ENCODE measurements at places on chromosomes 7 and 10.

- DNase-seq: no peak
Observed at GRCh38 chr7:158101821-158102450, 485.7 kb downstream of the PTPRN2 start.

GRCh38 chr10:118017850-118018249 lies 28.9 kb downstream of the RAB11FIP2 start:
- DNase-seq: no peak

GRCh38 chr10:13815756-13816155 lies 229.0 kb downstream of the PRPF18 start:
- DNase-seq: no peak

- DNase-seq: no peak
Observed at GRCh38 chr10:69632516-69633199, 2.6 kb downstream of the FAM241B start.

- DNase-seq: no peak
Observed at GRCh38 chr7:48074204-48074654, 14.8 kb upstream of the UPP1 start.

DNA sequence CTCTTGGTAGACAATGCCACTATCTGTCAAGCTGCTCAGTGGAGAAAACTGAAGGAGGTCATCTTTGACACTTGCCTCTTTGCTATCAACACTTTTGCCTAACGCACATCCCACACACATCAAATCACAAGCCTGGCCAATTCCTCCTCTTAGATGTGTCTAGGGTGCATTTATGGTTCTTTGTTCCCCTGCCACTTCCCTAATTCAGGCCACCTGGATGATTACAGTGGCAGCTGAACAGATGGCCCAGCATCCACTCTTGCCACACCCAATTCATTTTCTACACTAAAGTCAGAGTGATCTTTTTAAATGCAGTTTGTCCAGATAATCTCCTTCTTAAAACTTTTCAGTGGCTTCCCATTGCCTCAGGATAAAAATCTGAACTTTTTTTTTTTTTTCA lies 58.6 kb downstream of the LAMB4 start:
- no peak for DNase-seq

DNA sequence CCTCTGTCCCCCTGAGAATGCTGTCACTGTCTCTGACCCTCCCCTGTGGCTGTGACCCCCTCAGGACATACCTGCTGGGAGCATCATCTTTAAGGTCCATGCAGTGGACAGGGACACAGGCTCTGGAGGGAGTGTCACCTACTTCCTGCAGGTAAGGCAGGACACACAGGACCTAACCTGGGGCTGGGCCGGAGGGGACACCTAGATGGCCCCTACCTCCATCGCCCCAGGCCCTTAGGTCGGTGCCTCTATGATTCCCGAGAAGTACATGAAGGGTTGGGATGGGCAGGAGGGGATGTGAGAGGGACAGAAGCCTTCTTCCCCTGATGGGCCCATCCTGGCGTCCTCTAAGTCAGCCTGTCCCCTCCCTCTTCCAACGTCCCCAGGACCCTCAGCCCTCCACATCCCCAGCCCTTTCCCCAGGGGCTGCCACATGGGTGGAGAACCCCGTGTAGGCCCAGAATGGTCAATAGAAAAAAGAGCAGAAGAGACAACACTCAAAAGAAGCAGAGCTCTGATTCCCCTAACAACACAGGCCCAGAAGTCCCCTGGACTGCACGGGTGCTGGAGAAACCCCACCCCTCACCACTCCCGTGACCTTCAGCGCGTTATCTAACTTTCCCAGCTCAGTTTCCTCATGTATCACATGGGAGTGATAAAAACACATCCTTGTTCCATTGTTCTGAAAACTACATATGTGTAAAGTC lies 6.4 kb downstream of the CDHR1 start:
- no peak for DNase-seq

GRCh38 chr7:114606100-114606499 lies 191.5 kb downstream of the FOXP2 start:
- no peak for DNase-seq

- DNase-seq: no peak
Observed at GRCh38 chr7:153447011-153447410, 605.2 kb upstream of the DPP6 start.

DNA sequence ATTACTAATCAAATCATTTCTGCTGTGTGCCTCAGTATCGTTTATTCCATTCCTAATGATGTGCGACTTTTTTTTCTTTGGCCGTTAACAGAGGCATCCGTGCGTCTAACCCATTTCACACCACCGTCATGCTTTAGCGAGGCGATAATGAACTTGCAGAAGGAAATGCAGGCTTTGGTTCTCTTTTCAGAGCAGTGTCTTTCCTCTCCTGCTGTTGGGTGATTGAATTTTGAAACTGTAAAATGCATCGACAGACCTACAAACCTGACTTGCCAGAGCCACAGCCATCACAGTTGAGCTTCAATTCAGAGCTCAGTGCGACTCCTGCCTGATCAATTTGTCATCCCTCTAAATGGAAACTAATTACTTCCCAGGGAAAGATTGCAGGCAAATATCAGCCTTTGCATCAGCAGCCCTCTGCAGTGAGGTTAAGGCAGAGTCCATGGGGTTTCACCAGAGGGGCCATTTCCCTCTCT lies 486.0 kb upstream of the GALNT17 start:
- no peak for DNase-seq

DNA sequence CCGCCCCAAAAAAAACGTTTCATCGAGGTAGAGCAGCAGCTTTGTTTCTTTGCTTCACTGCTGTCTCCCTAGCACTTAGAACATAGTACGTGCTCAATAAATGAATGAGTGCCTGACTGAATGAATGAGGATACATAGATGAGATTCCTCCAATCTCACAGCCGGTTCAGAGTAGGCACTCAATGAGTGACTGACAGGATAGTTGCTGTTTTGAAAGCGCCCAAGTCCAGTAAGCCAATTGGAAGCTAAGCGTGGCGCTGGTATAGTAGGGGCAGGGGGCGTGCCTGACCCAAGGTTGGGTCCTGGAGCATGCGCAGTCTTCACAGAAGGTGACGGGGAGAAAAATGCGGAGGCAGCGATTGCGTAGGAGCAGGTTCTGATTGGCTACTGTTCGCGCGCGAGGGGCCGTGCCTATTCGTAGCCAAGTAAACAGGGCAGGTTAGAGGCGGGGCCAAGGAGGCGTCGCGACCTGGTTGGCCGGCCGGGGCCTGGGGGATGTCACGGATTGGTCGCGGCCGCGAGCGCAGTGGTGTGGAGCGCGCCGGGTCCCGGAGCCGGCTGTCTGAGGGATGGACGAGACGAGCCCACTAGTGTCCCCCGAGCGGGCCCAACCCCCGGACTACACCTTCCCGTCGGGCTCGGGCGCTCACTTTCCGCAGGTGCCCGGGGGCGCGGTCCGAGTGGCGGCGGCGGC lies at the start of gene PI4K2A:
TSS of gene PI4K2A (plus strand) at position 498 of the 694 bp plus-strand sequence. CDS start at position 570, 72 bp downstream.
- DNase-seq: peak; percentile 100

- DNase-seq: no peak
Observed at GRCh38 chr7:78080241-78080640, 281.7 kb downstream of the PHTF2 start.

DNA sequence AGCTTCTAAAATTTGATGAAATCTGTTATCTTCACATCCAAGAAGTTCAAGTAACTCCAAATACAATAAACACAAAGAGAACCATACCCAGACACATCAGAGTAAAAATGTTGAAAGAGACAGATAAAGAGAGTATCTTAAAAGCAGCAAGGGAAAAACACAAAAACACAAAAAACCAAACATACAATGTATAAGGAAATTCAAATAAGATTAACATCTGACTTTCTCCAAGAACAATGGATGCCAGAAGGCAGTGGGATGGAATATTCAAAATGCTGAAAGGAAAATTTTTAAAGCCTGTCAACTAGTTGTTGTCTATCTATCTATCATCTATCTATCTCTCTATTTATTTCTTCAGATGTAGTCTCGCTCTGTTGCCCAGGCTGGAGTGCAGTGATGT lies 72.4 kb upstream of the MKLN1 start:
- no peak for DNase-seq

GRCh38 chr10:10432296-10433035 lies 585.2 kb upstream of the CELF2 start:
- DNase-seq: no peak

GRCh38 chr7:88523645-88524044 lies 217.0 kb upstream of the STEAP4 start:
- no peak for DNase-seq

GRCh38 chr7:77699056-77699455 lies 2.8 kb downstream of the RSBN1L start:
- DNase-seq: no peak

GRCh38 chr10:17454161-17455014 lies at the start of gene ST8SIA6:
Gene ST8SIA6 (minus strand): TSS chr10:17454595. CDS start chr10:17454255, 340 bp downstream.
- peak; percentile 66 for DNase-seq

DNA sequence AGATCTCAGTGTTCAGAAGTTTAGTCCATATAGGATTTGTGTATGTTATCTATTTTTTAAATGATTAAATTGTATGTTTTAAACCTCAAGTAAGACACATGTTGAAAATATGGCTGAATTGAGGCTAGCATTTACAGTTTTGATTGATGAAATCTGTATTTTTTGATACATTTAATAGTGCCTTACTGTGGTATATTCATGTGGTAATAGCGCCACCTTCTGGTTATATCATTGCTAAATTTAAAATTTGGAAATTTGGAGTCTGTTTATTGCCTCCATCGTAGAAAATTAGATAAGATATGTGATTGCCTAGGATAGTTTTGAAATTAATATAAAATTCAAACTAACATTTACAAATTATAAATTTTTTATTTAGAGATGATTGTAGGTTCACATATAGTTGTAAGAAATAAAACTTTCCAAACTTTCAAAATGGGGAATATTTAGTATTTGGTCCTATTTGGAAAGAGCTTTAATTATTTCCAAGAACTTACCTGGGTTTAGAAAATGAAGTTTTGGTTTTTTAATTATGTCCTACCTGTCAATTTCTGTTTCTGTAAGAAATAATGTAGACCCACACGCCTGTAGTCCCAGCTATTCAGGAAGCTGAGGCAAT lies 19.1 kb upstream of the ARMS2 start:
- no peak for DNase-seq

GRCh38 chr7:142968229-142968628 lies 6.1 kb upstream of the KEL start:
- no peak for DNase-seq

DNA sequence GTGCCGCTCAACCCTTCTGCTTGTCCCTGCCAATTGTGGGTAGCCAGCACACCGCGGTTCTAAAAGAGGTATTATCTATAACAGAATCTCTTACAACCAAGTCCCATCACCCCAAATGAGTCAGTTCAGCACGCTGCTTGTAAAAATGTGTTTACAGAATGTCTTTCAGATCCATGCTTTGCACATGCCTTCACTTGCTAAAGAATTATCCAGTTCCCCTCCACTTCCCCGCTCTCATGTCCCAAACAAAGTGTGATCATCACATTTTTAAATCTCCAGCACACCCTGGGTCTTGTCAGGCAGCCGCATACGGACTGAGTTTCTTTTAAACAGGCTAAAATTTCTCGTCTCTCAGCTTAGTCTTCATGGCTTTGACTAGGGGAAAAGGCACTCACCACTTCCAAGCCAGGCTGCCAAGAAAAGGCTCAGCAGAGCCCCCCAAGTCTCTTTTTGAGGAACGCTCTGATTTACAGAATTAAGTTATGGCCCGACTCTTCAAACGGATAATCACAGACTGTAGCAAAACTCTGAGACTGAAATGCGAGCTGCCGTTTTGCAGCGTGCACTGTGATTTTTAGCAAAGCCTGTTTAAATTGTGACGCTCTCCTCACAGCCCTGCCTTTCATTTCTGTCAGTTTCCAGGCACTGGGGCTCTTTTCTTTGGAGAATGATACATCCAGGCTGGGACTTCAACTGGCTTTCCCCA lies 29.8 kb upstream of the FGFR2 start:
- DNase-seq: no peak

DNA sequence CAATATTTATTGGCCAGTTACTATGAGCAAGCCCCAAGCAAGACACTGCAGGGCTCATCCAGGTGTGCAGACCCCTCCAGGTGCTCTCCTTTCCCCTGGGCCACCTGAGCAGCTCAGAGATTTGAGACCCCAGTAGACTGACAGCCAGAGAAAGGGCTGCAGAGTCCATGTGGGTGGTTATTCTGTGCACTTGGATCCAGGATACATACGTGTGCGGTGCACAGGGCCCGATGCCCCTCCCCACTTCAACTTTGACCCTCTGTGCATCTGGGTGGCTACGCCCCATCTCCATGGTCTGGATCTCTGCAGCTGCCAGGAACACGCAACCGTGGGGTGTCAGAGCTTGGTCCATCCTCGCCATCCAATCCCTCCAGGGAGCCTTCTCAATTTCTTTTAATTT lies 72.9 kb downstream of the MKI67 start:
- DNase-seq: no peak

DNA sequence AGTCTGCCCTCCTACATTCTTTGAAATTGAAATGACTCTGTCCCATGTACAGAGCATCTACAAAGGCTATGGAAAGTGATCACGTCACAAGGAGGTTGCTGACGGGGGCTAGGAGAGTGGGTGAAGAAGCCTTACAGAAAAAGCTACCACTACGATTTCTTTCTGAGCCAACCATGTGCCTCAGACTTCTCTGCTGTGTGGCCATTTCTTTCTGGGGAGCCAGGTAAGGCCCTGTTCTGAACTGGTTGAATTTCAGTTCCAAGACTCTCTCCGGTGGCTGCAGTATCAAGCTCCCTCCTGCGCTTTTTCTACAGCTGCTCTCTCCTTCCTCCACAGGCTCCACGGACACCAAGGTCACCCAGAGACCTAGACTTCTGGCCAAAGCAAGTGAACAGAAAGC lies 112.5 kb upstream of the PRSS1 start:
- no peak for DNase-seq

GRCh38 chr7:122528879-122529481 lies 169.9 kb downstream of the RNF133 start:
- DNase-seq: no peak

GRCh38 chr7:42573881-42574672 lies 337.1 kb upstream of the GLI3 start:
- DNase-seq: no peak

DNA sequence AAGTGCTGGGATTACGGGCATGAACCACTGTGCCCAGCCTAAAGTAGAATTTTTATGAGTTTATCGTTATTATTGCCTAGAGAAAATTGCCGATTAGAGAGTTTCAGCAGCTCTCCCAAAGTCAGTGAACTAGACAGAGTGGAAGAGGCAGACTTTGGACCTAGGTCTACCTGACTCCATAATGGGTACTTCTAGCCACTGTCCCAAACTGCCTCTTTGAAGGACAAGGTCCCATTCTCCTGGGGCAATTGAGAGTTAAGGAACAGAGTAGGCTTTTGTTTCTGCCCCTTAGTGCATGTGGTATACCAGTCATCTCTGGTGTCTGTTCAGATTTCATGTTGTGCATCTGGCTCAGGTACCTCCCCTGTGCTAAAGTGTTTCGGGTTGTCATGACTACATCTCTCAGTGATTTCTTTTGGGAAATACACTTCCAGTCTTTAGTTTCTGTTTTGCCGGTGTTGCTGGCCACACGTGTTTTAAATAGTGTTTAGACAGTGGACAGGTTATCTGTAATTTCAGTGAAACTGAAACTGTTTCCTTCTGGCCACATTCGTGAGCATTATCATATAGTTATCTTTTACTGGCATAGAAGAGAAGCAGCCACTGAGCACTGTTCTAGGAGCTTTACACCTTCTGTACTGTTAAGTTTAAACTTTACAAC lies 4.7 kb downstream of the TMEM236 start:
- DNase-seq: no peak

Data from HEK293T (cell line).